Activated CD8-positive, alpha-beta memory T cell treated with anti-CD3 and anti-CD28 coated beads, Interleukin-2, amount 50 U/mL, for 4 hours (primary cell): ENCODE measurements at places on chromosomes 2 and 18.
A peak's percentile ranks its signal among the peaks of the same experiment; 100 is the strongest.

GRCh38 chr2:96233880-96234316, 25.3 kb upstream of the STARD7 start:
- DNase-seq: no peak

GRCh38 chr2:173054466-173054865, 21.2 kb upstream of the MAP3K20 start:
- no peak for DNase-seq

DNA sequence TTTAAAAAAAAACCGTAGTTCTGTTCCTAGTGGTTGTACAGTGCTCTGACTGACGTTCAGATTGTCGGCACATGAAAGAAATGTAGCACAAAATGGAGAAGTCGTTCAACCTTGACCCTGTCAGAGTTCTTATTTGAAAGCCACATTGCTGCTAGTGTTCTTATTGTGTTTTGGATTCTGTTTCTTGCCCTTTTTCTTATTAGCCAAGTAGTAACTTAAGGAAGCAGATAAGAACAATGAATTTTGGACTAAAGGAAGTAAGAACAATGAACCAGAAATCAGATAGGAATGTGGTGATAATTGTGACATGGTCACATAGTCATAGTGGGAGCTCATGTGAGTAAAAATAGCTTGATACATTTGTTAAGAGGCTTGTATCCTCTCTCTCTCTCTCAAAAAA, 45.9 kb downstream of the RPIA start:
- DNase-seq: no peak

DNA sequence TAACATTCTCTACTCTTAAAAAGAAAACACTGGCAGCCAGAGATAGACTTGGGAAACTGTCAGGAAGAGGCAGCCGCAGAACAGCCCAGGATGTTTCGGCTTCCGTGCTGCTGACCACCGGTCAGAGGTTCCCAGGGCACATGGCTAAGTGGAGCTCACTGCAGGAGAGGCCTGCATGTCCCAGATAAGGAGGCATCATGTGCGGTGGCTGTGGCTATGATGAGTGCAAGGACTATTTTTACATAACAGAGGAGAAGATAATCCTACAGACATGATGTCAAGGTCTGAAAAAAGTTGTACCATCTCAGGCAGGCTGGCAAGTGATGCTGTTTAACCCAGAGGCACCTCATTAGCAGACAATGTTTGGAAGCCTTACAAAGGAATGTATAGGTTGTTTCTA, 252.3 kb downstream of the CYRIA start:
- no peak for DNase-seq

DNA sequence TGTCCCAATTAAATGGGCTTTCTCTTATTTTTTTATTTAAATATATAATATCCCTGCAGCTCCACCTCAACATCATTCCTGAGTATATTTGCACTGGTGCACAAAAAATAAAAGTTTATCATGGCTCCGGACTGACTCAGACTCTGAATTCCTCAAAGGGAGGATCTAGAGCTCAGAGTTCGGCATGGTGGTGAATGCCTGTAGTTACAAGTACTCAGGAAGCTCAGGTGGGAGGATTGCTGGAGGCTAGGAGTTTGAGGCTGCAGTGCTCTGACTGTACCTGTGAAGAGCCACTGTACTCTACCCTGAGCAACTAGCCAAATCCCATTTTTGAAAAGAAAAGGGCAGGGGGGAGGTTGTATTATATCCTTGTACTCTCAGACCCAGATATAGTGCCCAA, 52.8 kb upstream of the NRXN1 start:
- no peak for DNase-seq

DNA sequence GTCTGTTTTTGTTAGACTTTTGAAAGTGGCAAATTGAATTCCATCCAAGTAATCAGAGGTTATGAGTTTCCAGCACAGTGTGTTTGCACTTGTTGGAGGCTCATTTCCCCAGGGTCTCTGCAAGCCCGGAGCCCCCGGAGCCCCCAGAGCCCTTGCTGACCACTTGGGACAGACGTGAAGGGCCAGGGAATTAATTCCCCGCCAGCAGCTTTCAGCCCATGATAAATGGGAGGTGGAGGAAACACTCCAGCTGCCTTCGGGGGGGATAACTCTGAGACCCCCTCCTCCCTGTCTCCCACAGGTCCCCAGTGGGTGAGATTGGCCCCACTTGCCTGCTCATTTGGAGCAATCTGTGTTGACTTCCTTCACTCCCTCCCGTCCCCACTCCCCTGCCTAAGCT, 79.2 kb downstream of the KLHL29 start:
- no peak for DNase-seq

DNA sequence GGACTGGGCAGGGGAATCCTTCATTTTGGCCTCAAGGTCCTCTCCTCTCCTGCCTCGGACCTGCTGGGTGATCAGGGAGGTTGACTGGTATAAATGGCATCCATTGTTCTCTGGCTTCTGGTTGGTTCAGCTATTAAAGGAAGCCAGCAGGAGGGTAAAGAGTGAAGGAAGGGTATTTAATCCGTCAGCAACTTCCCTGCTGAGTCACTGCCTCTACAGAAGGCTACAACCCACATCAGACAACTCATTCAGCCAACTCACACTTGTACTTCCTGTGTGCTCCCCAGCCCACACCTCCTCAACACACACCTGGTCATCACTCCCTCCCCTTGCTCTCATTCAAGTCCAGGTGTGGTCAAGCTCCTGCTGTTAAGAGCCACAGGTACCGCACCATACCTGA, 68.3 kb upstream of the MRPS9 start:
- DNase-seq: no peak

GRCh38 chr18:27274901-27275300, 89.8 kb upstream of the CHST9 start:
- DNase-seq: no peak

GRCh38 chr2:75587954-75588587, 27.3 kb upstream of the EVA1A start:
- no peak for DNase-seq

DNA sequence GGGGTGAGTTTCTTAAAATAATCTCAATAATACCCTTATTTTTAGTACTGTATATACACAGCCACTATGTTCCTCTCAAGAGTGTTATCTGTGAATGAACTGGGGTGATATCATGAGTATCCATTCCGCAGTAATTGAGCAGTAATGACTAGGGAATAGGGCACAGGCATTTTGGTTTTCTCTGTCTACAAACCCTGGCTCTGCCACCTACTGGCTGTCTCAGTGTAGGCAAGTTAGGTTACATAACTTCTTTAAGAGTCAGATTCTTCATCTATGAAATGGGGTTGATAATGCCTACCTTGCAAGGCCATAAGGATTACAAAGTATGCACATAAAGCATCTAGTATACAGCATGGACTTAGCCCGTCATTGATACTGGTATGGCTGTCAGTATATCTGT, 555.8 kb downstream of the NRXN1 start:
- DNase-seq: no peak

GRCh38 chr2:126761981-126762878, 106.3 kb downstream of the GYPC start:
- peak; percentile 57 for DNase-seq

- DNase-seq: no peak
Measured at GRCh38 chr18:63356272-63356896, 10.6 kb downstream of the KDSR start.

- DNase-seq: no peak
Measured at GRCh38 chr18:45167631-45168280, 447.5 kb upstream of the SLC14A2 start.

DNA sequence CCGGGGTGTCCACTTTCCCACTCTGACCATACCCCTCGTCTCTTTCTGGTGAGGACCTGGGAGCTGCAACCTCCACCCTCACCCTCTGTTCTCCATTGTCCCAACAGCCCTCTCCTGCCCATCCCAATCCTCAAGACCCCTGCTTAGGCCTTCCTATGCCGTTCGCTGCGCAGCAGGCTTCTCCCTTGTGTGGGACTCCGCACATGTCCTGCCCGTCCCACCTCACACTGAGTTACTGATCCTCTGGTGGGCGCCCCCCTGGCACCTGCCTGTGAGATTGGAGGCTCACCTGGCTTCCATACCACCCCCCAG, 119.5 kb upstream of the SNTG2 start:
- no peak for DNase-seq

GRCh38 chr2:231336236-231336635, 59.3 kb upstream of the B3GNT7 start:
- DNase-seq: no peak

DNA sequence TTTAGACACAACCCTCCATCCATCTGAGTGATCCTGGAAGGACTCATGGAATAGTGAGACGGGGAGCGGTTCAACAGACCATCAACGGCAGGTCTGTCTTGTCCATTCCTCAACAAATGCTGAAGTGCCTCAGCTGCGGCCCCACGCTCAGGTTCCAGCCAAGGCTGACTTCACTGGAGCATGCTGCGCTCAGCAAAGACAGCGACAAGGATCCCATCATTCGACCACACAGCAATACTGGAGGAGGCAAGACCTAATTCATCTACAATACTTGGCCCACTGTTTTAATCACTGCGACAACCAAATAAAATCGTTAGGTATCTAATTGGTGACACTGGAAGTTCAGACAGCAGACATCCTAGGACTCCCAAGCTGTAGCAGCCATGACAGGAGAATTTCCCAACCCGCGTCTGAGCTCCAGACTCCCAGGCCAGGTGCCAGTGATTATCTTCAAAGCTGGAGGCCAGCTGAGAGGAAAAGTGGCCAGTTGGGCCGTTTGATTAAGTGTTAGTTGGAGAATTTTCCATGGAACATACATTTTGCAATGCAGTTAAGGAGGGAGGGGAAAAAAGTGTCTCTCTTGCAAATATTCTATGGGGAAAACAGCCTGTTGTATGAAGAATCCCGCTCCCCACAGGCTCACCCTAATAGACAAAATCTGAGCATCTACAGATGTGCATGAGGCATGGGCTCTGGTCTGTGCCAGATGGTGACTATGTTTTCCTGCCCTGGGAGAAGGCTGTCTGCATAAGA, 92.5 kb upstream of the SLC35G4 start:
- no peak for DNase-seq

DNA sequence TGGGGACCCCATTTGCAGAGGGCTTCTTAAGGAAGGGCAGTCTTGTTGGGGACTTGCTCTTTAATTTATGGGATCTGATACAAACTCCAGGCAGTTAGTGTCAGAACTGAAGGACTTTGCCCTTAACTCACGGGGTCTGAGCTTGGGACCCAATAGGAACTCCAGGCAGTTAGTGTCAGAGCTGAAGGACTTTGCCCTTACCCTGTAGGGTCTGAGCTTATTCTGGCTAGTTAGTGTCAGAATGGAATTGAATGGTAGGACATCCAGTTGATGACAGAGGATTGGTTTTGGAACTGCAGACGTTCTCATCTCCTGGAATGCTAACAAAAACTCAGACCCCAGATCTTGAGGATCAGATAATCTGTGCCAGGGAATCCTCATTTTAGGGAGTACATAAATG, 256.9 kb upstream of the COPS8 start:
- no peak for DNase-seq

- no peak for DNase-seq
Measured at GRCh38 chr2:160373666-160374065, 119.9 kb downstream of the RBMS1 start.

DNA sequence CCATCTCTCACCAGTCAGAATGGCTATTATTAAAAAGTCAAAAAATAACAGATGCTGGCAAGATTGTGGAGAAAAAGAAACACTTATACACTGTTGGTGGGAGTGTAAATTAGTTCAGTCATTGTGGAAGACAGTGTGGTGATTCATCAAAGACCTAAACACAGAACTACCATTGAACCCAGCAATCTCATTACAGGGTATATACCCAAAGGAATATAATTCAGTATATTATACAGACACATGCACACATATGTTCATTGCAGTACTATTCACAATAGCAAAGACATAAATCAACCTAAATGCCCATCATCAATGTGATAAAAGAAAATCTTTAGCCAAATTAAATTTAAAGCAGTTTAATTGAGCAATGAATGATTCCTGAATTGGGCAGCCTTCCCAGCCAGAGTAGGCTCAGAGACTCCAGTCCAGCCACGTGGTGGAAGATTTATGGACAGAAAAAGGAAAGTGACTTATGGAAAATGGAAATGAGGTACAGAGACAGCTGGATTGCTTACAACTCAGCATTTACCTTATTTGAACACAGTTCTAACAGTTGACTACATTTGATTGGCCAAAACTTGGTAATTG, 377.1 kb upstream of the SLC39A10 start:
- DNase-seq: no peak

DNA sequence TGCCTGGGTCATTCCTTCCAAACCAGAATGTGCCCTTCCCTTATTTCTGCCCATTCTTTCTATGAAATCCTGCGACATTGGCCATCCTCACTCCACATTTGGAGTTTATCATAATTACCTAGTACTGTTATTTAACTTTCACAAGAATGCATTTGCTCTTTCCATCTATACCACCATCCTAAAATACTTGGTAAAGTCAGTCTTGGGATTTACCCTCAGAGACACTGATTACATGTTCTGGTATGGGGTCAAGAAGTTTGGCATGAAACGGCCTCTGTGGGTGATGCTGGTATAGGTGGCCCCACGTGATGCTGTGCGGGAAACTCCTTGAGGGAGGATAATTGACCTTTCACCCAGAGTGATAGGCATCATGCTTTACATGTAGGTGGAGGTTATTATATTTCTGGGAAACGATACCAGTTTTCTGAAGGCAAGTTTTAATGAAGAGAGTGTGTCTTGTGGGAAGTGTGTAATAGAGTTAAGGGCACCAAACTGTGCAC, 123.5 kb downstream of the FMNL2 start:
- no peak for DNase-seq

- DNase-seq: no peak
Measured at GRCh38 chr2:132268977-132269523, 107.3 kb upstream of the ANKRD30BL start.

DNA sequence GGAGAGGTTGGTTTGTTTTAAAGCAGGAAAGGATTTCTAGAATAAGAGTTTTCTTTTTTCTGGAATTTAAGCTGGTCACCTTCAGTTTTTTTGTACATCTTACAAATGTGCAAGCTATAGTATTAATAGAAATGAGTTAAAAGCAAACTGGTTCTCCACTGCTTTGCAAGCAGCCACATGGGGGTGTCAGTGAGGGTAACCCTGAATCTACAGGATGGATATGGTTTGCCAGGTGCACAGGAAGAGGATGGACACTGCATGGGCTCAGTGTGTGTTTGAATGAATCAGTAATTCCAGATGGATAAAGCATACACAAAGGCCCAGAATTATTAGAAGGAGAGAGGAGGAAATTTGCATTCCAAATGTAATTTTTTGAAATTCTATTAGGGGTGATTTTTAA, 89.0 kb downstream of the MAPRE2 start:
- no peak for DNase-seq

GRCh38 chr2:24512831-24513230, 21.8 kb downstream of the NCOA1 start:
- DNase-seq: no peak

DNA sequence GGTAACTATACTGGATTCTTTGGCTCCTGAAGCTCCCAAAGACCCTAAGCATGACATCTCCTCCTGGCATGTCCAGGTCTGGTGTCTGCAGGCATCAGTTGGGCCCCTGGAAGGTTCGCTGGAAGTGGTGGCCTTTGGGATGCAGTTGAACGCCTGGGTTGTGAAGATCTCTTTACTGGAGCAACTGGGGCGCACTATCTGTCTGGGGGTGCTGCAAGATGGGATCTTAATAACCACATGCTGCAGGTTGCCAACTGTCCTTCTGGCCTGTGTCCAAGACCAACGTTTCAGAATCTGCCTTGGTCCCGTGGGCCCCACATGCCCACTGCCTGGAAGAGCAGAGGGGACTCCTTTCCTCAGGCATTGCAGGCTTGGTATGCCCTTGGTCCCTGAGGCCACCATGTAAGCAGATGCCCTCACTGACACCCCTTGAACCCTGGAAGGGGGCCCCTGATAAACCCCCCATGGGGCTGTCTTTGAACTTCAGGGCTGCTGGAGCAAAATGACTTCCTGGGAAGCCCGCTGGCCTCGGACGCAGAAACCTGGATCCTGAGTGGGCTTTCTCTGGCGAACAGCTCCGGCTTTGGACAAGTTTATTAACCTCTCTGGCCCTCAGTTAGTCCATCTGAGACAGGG, 101.9 kb downstream of the TWIST2 start:
- DNase-seq: no peak
